ENCODE measurements at places on chromosomes 7 and 10.

GRCh38 chr7:139635526-139636302 lies 112.2 kb downstream of the CLEC2L start:
- no peak for DNase-seq

DNA sequence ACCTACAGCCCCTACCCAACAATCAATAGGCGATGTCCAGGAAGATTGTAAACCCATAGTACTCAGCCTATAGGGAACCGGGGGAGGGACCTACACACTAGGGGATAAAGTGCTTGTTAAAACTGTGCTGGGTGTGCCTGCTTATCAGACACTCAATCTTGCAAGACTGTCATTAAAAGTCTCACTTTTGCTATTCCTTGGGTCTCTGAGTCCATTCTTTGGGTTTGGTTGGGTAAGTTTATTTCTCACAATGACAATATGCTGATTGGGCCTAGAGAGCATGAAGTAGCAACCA lies 45.6 kb downstream of the PTPRE start:
- DNase-seq: no peak

GRCh38 chr10:58237014-58237834 lies 30.5 kb downstream of the IPMK start:
- no peak for DNase-seq

DNA sequence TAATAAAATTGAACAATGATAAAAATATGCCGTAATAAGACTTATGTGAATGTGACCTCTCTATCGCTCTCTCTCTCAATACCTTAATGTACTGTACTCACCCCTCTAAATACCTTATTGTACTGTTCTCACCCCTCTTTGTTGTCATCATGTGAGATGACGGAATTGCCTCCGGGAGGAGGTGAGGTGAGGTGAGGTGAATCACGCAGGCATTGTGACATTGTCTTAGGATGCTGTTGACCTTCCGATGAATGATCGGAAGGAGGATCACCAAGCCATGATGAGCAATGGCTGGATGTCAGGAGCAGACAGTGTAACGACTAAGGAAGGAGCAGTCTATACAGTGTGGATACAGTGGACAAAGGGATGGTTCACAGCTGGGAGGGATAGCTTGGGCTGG lies 87.4 kb upstream of the FAM20C start:
- DNase-seq: no peak

DNA sequence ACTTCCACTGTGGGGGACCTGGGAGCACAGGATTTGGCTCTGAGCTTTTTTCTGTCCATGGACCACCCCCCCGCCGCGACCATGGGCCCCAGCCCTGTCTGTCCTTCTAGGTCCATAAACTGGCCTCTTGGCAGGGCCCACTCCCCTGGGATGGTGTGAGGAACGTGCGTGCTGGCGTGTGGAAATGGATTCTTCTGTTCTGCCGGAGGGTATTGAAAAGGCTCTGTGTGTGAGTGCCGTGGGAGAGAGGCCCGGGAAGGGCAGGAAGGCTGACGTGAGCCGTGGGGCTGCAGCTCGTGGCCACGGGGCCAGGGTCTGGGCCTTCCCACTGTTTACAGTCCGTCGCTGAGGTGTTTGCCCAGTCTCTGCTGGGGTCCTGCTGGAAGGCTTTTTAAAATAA lies 123.7 kb downstream of the GRK5 start:
- no peak for DNase-seq

- DNase-seq: no peak
Observed at GRCh38 chr7:2195400-2196246, 37.1 kb downstream of the MAD1L1 start.

- DNase-seq: no peak
Observed at GRCh38 chr7:41162612-41163011, 540.3 kb downstream of the INHBA start.

- no peak for DNase-seq
Observed at GRCh38 chr7:74654811-74655210, 2.7 kb upstream of the GTF2I start.

DNA sequence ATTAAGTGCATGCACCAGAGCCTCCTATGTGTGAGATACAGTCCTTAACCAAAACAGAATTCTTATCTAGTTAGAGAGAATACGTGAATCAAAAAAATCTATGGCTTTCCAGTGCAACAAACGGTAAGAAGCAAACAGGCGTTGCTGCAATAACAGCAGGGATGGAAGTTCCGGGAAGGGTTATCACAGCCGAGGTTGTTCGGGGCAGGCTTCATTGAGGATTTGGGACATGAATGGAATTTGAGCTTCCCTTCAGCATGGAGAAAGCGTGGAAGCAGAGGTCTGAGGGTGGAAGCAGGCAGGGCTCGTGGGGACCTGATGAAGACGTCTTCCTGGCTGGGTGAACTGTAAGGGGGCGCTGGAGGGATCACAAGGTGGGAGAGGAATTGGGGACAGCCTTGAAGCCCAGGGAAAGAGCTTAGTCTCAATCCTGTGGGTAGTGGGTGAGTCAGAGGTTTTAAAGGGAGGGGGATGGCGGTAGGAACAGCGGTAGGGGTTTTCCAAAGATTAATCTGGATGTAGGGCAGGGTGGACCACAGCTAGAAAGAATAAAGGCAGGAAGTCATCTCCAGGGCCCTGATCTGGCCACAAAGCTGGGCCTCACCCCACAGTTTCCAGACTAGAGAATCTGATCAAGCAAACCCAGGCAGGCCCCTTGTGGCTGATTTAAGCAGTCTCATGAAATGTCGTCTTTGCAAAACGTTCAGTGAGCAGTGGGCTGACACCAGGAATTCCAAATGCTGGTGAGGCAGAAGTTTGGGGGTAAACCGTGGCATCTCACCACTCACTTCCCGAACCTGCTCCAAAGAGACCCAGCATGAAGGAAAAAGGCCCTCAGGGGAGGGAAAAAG lies 65.1 kb downstream of the CALML3 start:
- DNase-seq: no peak

DNA sequence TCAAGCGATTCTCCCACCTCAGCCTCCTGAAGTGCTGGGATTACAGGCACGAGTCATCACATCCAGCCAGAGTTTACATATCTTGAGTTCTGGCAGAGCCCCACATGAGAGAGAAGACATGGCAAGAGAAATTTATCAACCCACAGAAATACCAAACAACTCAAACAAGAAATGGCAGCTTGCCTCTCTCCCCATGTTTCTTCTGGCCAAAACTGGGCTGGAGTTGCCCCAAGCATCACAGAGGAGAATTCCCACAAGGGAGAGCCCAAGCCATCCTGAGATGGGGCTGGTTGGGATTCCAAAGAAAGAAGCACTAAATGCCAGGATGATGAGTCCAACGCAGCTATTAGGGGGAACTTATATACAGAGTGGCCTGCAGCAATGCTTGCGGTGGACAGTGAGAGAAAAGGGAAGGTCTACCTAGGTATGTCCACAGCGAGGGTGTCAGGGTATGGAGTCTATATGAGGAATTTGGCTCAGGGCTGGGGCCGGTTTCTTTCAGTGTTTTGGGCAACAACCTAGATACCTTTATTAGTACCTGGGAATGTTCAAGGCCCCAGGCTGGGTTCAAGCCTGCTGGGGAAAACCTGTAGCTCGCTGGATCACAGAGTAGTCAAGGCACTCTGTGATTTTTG lies 14.5 kb upstream of the PAX4 start:
- no peak for DNase-seq

DNA sequence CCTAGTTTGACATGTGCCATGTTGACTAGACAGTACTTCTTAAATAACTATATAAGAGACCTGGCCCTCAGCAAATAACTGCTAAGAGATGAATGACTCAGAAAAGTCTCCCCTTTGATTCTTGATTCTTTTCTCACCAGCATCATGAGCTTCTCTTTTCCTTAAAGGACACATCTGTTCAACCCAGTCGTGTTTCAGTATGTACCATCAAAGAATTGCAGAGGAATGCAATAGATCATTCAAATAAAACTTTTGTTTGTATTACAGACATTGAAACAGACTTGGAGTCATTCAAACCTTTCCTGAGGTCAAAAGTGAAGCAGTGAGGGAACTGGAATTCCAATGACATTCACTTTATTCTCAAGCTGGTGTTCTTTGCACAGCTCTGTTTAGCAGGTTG lies 598.3 kb upstream of the GHITM start:
- DNase-seq: no peak

DNA sequence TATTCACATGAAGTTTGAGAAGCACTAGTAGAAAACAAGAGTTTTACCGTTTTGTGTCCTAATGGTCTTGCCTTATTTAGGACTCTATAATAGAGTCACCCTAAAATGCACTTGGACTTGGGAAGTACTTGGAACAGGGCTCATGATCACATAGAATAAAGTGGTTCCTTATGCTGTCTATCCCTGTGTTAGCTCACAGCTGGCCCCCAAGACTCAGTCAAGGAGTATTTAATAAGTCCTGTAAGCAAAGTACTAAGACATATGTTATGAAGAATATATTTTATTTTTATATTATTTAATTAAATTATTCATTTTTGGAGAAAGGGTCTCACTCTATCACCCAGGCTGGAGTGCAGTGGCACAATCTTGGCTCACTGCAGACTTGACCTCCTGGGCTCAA lies 54.5 kb downstream of the XRCC2 start:
- no peak for DNase-seq

DNA sequence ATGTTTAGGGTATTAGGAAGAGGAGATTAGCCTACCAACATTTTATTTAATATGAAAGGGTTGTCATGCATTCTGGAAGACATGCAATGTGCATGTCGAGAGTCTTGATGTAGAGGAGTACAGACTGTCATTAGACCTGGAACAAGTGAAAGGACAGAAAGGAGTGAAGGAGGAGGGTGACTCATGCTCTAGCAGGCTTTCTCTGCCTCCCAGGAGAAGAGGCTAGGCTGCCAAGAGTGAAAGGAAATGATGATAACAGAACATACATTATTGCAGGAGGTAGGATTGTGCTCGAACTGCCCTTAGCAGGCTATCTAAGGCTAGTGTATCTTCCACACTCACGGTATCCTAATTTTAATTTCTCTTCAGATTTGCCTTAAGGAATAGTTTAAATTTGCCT lies 228.8 kb downstream of the EXOC4 start:
- no peak for DNase-seq

DNA sequence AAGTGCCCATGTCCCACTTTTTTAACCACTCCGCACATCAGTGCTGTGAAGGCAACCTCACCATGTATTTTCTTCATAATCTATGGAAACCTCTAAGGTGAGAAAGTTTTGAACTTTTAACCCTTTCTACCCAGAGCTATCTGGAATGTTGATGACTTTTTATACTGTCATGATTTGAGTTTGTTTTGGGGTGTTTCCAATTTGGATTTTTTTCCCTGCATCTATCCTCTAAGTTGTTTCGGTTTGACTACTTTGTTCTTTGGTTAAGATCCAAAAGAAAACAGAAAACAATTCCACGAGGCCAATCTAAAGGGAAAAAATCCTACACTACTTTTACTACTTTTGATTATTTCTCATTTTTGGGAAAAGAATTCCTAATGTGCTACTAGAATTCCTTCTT lies 279.7 kb downstream of the USP6NL start:
- DNase-seq: no peak

GRCh38 chr10:18501198-18501597 lies 150.2 kb downstream of the NSUN6 start:
- DNase-seq: no peak

DNA sequence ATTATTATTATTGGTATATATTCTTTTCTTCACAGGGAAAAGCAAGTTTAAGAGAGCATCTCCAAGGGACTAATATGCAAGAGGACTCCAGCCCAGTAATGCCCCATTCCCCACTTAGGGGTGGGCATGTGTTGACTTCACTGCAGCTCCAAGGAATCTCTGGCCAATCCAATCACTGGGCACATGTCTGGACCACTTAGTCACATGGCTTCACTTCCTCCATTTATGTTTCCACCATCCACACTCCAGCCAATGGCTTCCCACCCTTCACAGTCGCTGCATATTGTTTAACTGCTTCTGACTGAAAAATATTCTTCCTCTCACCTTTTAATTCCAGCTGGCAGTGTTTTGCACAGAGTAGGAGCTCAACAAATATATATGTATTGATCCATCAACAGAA lies 43.6 kb downstream of the FBXL13 start:
- DNase-seq: no peak
